ENCODE measurements at places on chromosomes 3 and 15.

GRCh38 chr3:125150525-125151441 lies 61.8 kb downstream of the SLC12A8 start:
- DNase-seq: no peak

- DNase-seq: no peak
Observed at GRCh38 chr3:65595222-65596028, 443.3 kb downstream of the MAGI1 start.

- peak; percentile 25 for DNase-seq
Observed at GRCh38 chr3:133136114-133137041, 98.2 kb downstream of the TMEM108 start.

DNA sequence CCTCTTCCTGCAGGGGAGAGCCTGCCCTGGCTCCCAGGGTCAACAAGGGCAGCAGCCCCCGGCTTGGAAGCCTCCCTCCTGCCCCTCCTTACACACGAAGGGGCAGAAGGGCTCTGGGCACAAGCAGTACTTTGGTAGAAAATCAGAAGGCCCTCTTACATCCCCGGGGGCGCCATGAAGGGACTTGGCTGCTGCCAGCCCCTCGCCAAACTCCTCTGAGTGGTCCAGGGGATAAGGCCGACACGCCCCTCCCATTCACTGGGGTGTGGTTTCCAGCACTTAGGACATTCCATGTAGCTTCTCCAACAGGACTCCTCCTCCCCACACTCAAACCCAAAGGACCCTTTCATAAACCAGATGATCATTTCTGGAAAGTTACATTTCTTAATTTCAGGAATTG lies 1.2 kb upstream of the ST8SIA2 start:
- DNase-seq: no peak

GRCh38 chr15:90038632-90039095 lies 37.5 kb downstream of the ZNF710 start:
- no peak for DNase-seq

DNA sequence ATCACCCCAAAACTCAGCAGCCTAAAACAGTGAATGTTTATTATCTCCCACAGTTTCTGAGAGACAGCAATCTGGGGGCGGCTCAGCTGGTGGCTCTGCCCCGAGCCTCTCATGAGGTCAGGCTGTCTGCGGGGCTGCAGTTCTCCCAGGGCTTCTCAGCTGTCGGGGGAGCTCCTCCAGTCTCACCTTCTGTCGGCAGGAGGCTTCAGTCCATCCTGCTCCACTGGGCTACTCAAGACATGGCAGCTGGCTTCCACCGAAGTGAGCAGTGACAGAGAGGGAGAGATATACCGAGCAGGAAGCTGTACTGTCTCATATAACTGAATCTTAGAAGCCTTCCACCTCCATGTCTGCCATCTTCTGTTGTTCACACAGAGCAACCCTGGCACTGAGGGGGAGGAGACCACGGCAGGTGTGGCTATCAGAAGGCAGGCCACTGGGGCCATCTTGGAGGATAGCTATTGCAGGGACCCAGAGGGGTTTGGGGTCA lies 72.8 kb upstream of the ITGA11 start:
- no peak for DNase-seq

- no peak for DNase-seq
Observed at GRCh38 chr15:98548139-98548971, 100.0 kb upstream of the IGF1R start.

- DNase-seq: no peak
Observed at GRCh38 chr3:127730666-127731295, 58.0 kb downstream of the ABTB1 start.

- DNase-seq: no peak
Observed at GRCh38 chr3:193149998-193150397, 91.0 kb upstream of the PLAAT1 start.

DNA sequence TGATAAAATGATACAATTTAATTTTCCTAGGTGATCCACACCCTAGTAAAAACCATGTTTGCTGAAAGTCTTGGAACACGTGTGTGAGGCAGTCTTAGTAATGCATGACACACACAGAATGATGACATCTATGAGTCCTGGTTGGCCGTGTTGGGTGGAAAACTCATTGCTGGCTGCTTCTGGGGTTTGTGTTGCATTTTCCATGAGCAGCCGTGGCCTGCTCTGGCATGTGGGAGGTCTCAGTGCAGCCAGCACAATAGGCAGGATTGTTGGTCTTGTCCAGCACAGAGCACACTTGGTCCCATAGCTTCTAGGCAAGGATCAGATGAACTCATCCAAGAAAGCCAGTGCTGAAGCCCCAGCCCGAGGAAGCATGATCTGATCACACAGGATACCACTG lies 172.8 kb upstream of the UBE3A start:
- DNase-seq: no peak

DNA sequence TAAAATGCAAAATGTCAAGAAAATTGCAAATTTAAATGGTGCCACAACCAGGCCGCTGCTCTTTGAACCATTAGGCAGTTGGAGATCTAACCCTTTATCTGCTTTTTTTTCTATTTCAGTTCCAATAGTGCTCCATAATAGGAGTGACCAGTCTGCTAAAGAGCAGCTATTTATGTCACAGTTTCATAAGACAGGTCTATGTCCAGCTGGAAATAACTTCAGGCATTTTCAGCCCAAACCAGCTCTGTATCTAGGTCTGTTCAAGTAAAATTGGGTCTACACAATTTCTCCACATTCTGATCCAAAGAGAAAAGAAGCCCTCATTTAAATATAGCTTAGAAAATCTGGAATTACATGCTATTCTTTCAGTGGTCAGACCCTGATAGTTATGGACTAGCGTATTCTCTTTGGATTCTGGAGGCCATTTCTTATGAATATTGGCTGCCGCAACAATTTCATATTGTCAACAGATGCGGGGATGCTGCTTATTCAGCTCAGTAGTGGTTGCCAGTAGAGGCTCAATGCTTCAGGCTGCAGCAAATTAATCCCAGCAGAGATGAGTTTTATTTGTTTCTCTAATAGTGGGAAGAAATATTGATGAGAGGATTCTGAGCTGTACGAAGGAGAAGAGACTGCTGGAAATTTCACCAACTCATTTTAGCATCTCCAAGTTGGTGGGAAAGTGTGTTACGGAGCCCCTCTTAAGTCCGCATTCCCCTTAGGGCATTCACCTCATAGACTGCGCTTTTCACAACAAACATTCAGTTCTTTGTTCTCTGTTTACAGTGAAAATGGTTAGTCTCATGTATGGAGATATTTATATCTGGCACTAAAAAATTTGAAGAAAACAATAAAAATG lies 887.0 kb downstream of the ROBO1 start:
- no peak for DNase-seq

DNA sequence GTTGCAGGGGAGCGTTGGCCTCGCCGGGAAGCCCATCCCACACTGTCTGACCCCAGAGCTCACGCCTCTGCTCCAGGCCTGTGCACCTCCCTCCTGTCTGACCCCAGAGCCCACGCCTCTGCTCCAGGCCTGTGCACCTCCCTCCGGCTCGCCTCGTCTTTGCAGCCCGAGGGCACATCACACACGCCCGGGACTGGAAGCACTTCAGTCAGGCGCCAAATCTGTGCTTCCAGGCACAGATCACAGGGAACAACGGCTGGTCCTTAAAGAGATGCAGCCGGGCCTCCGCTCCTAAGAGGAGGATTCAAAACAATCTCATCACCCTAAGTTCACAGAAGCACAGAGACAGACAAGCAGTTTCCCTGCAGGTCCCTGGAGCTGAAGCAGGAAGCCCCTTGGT lies 103.0 kb upstream of the RPL32 start:
- DNase-seq: no peak

GRCh38 chr3:169299129-169299528 lies 364.4 kb downstream of the MECOM start:
- no peak for DNase-seq

GRCh38 chr3:101854608-101855304 lies 5.4 kb downstream of the NFKBIZ start:
- no peak for DNase-seq

GRCh38 chr15:70311821-70312220 lies 214.1 kb upstream of the TLE3 start:
- no peak for DNase-seq

GRCh38 chr3:49636883-49637609 lies 37.1 kb upstream of the APEH start:
- DNase-seq: no peak

GRCh38 chr15:56752986-56753385 lies 19.7 kb upstream of the ZNF280D start:
- no peak for DNase-seq

GRCh38 chr3:188000361-188000861 lies 153.5 kb upstream of the LPP start:
- peak; percentile 69 for DNase-seq

DNA sequence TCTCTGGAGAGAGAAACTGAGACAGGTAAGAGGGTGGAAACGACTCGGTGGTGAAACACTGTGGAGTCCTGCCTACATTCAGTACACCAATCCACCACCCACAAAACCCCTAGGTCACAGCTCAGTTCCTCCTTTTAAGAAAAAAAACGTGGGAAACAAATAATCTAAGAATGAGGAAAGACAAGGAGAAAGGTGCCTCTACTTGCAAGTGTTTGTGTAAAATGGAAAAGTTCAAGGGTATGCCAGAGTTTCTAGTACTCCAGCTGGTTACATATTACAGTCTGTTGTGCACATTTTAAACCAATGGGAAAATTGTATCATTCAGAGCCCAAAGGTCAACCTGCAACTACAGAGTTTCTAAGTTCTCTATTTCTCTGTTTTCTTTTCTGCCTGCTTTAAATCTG lies 32.2 kb downstream of the HGD start:
- no peak for DNase-seq

- peak; percentile 82 for DNase-seq
Observed at GRCh38 chr3:195540511-195540910, 2.6 kb downstream of the PPP1R2 start.

DNA sequence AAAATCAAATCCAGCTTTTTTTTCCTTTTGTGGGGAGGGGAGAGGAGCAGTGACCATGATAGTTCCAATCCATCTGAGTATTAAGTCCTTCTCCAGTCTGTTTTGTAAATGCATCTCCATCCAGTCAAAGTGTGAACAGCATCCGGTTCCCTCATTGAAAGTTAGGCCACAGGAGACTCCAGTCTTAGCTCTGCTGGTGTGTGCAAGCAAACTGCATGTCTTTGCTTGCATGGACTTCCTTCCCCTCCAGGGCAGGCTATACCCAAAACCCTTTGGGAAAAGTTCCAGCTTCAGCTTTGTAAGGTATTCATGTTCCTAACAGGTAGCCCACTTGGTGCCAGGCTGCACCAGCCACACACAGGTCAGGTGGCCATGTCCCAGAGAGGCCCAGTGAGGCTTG lies 3.1 kb upstream of the MAN2C1 start:
- DNase-seq: no peak

- no peak for DNase-seq
Observed at GRCh38 chr15:66758844-66759243, 56.8 kb downstream of the SMAD6 start.

DNA sequence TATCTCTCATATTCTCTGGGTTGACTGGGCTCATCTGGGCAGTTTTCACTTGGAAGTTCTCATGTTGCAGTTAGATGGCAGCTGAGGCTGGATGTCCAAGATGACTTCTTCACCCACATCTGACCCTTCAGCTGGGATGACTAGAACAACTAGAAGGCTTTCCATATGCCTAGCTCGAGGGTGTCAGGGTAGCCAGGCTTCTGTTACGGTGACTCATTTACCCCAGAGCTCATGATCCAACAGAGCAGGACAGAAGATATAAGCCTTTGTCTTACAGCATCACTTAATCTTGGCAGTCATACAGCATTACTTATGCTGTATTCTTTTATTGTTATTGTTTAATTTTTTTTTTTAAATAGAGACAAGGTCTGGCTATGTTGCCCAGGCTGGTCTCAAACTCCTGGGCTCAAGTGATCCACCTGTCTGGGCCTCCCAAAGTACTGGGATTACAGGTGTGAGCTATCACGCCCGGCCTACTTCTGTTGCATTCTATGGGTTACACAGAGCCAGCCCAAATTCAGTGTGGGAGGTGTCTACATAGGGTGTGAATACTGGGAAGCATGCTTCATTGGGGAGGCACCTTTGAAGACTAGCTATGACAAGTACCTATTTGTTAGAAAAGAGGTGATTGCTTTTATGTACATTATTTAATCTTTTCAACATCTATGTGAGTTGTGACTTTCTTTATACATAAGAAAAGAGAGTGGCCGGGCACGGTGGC lies 10.7 kb downstream of the HMCES start:
- DNase-seq: no peak

All from DMS79 (cell line).